ENCODE measurements at places on chromosomes 5 and 9.

DNA sequence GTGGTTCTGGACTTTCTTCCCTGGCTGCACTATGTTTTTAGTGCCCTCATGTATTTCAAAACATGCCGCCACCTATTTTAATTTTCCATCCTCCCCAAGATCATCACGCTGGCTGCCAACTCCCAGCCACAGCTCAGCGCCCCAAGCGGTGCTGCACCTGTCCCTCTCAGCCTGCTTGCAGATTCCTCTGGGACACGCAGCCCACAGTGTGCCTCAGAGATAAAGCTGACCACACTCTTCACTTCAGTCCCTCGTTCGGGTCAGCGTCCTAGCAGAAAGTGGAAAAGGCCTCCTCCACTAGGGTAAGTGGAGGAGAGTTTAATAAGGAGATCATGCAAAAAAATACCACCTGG lies 56.2 kb upstream of the CKS2 start:
- no peak for DNase-seq

DNA sequence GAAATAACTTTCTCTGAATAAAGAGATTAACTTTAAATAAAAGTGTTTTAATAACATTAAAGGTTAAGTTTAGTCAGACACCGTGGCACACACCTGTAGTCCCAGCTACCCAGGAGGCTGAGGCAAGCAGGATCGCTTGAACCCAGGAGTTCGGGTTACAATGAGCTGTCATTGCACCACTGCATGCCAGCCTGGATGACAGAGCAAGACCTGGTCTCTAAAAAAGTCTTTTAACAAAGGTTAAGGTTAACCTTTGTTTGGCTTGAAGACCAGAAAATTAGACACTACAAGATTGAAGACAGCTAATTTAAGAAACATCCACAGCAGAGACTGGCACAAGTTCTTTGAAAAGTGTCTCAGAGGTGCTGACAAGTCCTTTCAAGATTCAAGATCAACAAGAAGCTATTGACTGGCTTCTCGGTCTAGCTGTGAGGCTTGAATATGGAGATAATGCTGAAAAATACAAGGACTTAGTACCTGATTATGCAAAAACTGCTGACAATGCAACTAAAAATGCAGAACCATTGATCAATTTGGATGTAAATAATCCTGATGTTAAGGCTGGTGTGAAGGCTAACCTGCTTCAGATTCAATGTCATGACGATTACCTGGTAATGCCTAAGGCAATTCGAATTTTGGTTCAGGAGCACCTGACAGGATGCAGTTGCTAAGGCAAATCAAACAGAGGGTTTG lies 48.8 kb downstream of the FAM81B start:
- no peak for DNase-seq

- no peak for DNase-seq
Measured at GRCh38 chr5:14337593-14337992, 194.5 kb downstream of the TRIO start.

GRCh38 chr9:91727316-91727861 lies 222.6 kb downstream of the ROR2 start:
- peak; percentile 16 for DNase-seq

DNA sequence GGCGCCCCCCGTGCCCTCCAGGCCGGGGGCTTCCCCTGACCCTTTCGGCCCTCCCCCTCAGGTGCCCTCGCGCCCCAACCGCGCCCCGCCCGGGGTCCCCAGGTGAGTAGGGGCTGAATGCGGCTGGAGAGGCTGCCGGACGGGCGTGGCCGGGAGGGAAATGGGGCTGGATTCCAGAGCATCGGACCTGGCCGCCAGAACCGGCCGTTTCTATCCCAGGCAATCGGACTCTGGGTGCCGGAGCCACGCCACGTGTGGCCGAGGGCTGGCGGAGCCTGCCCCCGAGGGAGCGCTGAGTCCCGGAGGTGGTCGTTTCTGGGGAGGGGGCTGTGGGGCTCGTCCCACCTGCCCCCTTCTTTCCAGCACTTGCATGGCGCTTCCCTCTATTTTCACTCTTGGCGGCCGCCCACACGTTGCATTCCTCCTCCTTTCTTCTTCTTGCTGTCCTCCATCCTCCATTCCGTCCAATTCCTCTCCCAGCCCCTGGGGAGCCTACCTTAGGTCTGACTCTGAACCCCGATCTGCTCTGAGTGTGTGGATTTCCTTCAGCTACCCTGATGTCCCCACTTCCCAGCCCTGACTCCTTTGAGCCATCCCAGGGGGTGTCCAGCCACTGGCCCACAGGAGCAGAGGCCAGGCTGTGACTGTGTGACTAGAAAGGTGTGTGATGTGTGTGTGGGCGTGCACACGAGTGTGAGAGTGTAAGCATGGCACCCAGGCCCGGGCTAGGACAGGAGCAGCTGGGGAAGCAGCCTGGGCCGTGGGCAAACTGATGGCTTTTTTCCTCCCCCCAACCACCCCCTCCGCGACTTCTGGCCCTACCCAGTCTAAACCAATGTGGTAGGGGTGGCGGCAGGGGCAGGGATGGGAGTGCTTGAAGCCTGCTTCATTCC lies 24.7 kb downstream of the GOLGA2 start:
- peak; percentile 8 for DNase-seq

DNA sequence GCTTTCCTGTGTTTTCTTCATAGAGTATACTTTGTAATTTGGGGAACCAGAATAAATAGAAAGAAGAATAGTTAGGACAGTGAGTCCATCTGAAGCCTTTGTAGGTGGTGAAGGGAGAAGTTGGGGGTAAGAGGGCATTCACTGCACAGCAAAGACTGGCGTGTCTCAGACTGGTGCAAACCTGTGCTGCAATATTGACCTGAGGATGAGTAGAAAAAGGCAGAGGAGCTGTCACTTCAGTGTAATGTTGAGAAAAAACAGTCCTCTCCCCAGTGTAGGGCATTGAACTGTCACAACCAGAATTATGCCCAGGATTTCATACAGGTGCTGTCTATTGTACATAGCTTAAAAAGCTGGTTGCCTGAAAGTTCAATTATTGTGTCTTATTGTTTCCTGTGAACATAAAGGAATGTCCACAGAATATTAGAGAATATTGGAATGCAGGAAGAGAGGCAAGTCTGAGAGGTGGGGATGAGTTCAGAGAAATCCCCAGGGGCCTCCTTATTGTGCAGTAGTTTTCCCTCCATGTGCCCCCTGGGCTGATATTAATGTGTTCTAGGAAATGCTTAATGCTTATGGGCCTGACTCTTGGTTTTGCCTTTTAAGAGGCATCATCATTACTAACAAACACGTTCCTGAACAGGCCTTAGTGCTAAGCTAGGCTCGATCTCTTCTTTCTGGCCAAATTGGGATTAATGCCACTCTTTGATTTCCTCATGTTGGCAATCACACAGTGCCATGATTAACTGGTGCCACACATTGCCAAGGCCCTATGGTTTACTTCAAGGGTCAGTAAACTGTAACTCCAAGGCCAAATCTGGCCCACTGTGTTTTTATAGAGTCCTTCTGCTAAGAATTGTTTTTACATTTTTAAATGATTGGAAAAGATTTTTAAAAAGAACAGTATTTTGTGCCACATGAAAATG lies 34.0 kb downstream of the DAPK1 start:
- no peak for DNase-seq

- no peak for DNase-seq
Measured at GRCh38 chr9:33465596-33466564, 7.8 kb downstream of the NOL6 start.

- DNase-seq = no peak
Measured at GRCh38 chr5:77776554-77777206, 541 bp upstream of the TBCA start.

GRCh38 chr5:180932660-180933059 lies 33.7 kb downstream of the BTNL8 start:
- no peak for DNase-seq

GRCh38 chr5:155309021-155309746 lies 295.6 kb downstream of the KIF4B start:
- no peak for DNase-seq

GRCh38 chr5:157331807-157332206 lies 65.9 kb downstream of the CYFIP2 start:
- DNase-seq = no peak

GRCh38 chr5:160444407-160444806 lies 22.8 kb downstream of the PTTG1 start:
- no peak for DNase-seq

Data from activated naive CD4-positive, alpha-beta T cell treated with Interleukin-2 at 50 U/mL for 16 hours (primary cell).